Natural killer cell (primary cell): ENCODE measurements at places on chromosomes 2 and 18. TPM values are rescaled to one million over a fixed set of nuclear protein-coding genes. Genes with fewer than 3 reads are reported as not detected.

GRCh38 chr2:134023854-134024253, 230.0 kb upstream of the MGAT5 start:
- DNase-seq, result no peak

- peak; percentile 34 for DNase-seq
Measured at GRCh38 chr2:162301151-162301804, 17.2 kb downstream of the IFIH1 start.

DNA sequence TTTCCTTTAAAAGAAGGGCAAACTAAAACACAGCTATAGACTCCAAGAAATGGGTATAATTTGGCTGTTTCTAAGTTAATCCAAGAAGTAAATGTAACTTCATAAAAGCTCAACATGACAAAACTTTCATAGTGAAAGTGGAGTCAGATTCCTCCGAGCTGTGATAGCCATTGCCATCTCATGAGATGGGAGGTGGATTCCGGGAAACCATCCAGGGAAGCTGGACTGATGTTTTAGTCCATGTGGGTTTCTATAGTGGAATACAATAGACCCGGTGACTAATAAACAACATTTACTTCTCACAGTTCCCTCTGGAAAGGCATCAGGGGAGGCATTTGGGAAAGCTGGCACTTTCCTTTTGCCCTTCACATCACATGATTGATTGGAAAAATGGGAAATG, 10.0 kb upstream of the LAPTM4A start:
- DNase-seq, result no peak

Gene KCMF1
- 81.4 TPM for total RNA-seq

Gene MYO3B
- total RNA-seq, result 0.88 TPM

Gene COLEC11
- not detected for total RNA-seq

DNA sequence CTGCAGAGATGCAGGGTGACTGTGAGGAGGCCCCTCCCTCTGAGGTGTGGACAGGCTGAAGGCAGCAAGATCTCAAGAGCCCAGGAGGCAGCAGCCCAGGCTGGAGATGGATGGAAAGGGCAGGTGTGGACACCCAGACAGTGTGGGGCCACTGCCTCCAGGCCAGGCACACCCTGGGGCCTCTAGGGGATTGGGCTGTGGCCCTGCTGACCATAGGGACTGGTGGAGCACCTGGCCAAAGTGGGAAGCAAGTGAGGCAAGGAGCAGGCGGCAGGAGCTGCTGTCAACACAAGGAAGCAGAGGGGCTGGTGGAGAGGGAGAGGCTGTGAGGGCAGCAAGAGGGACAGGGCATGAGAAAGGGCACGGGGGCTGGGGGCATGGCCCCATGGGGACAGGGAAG, 10.8 kb downstream of the SNED1 start:
- DNase-seq, result no peak

GRCh38 chr2:223060201-223060825, 8.3 kb downstream of the KCNE4 start:
- no peak for DNase-seq

Gene ANO7
- 1.4 TPM for total RNA-seq

- no peak for DNase-seq
Measured at GRCh38 chr18:24177499-24178133, 38.8 kb downstream of the CABYR start.

Gene SLC35F6
- 30.4 TPM for total RNA-seq

DNA sequence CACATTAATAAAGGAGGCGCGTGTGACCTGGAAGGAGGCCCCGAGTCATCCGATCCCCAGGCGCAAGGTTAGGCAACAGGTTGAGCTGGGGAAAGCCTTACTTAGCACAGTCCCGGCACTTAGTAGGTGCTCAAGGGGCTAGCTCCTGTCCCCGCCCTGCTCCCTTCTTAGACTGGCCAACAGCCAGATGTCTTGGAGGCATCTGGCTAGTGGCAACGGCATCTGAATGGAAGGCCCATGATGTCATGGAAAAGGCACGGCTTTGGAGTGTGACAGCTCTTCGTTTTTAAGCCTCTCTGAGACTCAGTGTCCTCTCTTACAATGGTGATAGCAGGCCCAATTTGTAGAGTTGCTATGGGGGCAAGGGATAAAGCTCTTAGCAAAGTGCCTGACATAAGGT, 258.3 kb downstream of the CYRIA start:
- no peak for DNase-seq

- no peak for DNase-seq
Measured at GRCh38 chr18:49612515-49613033, 50.7 kb downstream of the LIPG start.

Gene PLB1
- total RNA-seq, result 1.9 TPM
